ENCODE measurements at places on chromosomes 5 and 9.

- H3K27ac ChIP-seq = no peak overlapping the region
- no peak overlapping the region for H3K4me3 ChIP-seq
- H3K36me3 ChIP-seq = no peaks in the 10 kb centered on the region
These were observed 37.0 kb downstream of the DPYSL3 start for GRCh38 chr5:147472664-147473475.

DNA sequence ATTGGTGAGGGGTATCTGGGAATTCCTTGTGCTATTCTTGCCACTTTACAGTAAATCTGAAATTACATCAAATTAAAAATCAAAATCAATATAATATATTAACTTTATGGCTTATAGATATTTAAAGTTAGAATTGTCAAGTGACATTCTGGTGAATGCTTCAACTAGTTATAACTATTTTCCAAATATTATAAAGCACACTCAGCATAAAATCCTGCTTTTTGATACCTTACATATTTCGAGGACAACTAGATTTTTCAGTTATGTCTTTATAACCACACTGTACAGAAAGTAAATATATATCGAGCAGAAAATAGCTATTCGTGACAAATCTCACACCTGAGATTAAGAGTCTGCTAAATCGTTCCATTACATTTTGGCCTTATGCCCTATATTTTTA is 210.2 kb downstream of the PDE4D start:
- H3K27me3 ChIP-seq = peaks cover 3% of the 10 kb centered on the region
- no peak for DNase-seq
- H3K4me1 ChIP-seq = no peaks in the 10 kb centered on the region
- H3K27ac ChIP-seq = no peak overlapping the region
- no peak overlapping the region for H3K4me3 ChIP-seq

DNA sequence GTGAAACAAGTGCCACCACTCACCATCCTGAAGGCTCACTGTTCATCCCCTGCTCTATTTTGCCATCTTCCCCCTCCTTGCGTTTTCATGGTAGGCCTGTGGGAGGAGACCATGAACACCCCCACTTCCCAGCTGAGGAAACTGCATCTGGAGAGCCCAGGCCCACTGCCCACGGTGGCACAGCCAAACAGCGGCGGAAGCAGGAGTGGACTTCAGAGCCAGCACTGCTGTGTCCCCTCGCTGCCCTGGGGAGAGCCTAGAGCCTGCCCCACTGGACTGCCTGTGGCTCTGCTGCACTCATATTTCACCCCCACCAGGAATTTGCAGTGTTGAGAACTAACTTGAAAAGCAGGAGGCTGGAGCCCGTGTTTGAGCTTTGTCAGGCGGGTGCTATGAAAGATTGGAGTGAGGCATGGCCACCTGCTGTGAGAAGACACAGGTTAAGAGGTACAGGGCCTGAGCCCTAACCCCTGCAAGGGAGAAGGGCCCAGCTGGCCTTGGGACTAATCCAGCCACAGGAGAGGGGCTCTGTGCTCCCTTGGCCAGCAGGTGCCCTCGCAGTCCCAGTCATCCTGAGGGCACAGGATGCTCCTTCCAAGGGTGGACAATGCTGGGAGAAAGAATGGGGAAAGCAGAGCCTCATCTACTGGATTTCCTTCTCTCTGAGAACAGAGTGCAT is 79.0 kb downstream of the MACROH2A1 start:
- H3K4me3 ChIP-seq = no peak overlapping the region
- no peaks in the 10 kb centered on the region for H3K36me3 ChIP-seq
- no peaks in the 10 kb centered on the region for H3K4me1 ChIP-seq
- no peak for DNase-seq
- H3K27ac ChIP-seq = no peak overlapping the region
- no peaks in the 10 kb centered on the region for H3K27me3 ChIP-seq

GRCh38 chr5:33794550-33795181 is 97.1 kb downstream of the ADAMTS12 start:
- no peaks in the 10 kb centered on the region for H3K36me3 ChIP-seq
- DNase-seq = no peak
- peaks cover 12% of the 10 kb centered on the region for H3K27me3 ChIP-seq
- no peak overlapping the region for H3K4me3 ChIP-seq
- no peaks in the 10 kb centered on the region for H3K4me1 ChIP-seq

DNA sequence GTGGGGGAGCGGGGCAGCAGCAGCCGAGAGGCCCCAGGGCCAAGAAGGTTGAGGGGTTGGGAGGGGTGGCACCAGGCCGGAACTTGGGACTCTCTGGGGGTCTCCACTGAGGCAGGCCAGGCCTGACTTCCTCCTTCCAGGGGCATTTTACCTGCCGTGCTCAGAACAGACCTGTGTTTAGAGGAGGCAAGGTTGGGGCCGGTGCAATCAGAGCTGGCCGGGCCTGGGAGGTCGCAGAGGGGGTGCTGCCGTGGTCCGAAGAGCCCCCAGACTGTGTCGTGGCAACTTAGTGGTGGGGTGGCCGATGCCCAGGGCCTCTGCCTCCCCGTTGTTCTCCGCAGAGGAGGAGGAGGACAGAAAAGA is 21.8 kb downstream of the GLT6D1 start:
- H3K36me3 ChIP-seq = no peaks in the 10 kb centered on the region
- H3K27me3 ChIP-seq = peaks cover 34% of the 10 kb centered on the region
- no peak for DNase-seq
- H3K4me3 ChIP-seq = no peak overlapping the region

- H3K36me3 ChIP-seq = peaks cover 3% of the 10 kb centered on the region
- no peaks in the 10 kb centered on the region for H3K27me3 ChIP-seq
- H3K4me1 ChIP-seq = peaks cover 6% of the 10 kb centered on the region
These were observed 30.1 kb upstream of the ZNF782 start for GRCh38 chr9:96884443-96884842.

GRCh38 chr5:10678244-10678643 is 82.8 kb downstream of the DAP start:
- DNase-seq = no peak
- H3K4me1 ChIP-seq = peaks cover 8% of the 10 kb centered on the region
- H3K27me3 ChIP-seq = no peaks in the 10 kb centered on the region
- no peak overlapping the region for H3K4me3 ChIP-seq
- H3K27ac ChIP-seq = no peak overlapping the region
- peaks cover 15% of the 10 kb centered on the region for H3K36me3 ChIP-seq

DNA sequence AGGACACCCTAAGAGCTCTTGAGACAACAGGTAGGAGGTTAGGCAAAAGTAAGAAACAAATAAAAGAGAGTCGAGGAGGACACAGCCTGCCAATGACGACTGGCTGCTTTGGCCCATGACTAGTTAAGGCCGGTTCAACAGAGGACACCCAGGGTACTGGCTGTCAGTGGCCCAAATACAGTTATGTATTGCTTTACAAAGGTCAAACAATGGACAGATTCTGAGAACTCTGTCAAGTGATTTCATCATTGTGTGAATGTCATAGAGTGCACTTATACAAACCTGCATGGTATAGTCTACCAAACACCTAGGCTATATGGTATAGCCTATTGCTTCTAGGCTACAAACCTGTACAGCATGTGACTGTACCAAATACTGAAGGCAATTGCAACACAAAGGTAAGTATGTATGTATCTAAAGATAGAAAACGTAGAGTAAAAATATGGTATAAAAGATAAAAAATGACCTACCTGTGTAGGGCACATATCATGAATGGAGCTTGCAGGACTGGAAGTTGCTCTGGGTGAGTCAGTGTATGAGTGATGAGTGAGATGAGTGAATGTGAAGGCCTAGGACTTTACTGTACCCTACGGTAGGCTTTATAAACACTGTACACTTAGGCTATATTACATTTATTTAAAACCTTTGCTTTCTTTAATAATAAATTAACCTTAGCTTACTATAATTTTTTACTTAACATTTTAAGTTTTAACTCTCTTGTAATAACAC is 6.5 kb upstream of the FAM81B start:
- peaks cover 9% of the 10 kb centered on the region for H3K4me1 ChIP-seq
- H3K36me3 ChIP-seq = no peaks in the 10 kb centered on the region
- H3K27me3 ChIP-seq = no peaks in the 10 kb centered on the region
- DNase-seq = no peak
- no peak overlapping the region for H3K4me3 ChIP-seq

DNA sequence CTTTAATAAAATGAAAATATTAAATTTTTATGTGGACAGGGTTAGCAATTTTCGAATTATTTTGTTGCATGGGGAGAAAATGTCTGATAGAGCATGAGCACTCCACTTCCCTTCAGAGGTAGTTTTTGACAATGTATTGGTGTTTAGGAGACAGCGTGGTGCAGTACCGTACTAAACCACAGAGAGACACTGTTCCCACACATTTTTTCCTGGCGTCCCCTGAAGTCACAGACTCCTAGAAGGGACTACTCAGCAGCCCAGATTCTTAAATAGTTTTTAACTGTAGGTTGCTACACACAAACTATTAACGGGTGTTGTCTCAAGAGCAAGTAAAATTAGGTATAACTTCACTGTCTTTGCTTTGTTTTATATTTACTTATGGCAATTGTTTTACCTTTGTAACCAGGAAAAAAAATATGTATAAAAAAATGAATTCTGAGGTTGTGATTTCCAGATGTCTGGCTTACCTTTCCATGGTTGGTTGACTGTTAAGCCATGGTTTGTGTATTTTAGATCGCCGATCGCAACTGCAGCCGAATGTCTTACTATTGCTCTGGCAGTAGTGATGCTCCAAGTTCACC is 171.2 kb downstream of the DOCK8 start:
- DNase-seq = no peak
- H3K4me1 ChIP-seq = no peaks in the 10 kb centered on the region
- H3K27ac ChIP-seq = no peak overlapping the region
- H3K36me3 ChIP-seq = peaks cover 78% of the 10 kb centered on the region
- H3K27me3 ChIP-seq = no peaks in the 10 kb centered on the region

DNA sequence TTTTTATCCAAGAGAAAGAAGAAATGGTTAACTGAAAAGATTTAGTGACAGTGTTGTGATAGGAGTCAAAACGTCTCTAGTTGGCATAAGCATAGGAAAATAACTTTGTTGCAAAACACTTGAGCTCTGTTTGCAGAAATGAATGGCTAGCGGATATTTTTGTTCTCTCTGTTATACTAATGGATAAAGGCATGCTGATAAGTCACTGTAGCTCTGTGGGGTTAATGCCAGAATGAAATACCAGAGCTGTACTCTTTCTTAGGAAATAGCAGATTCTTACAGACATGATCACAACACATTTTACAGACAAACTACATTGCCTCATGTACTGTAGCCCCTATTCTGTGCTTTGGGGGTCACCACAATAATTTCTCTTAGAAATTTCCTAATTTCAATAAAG is 202.8 kb downstream of the DMRTA1 start:
- DNase-seq = no peak
- H3K4me3 ChIP-seq = no peak overlapping the region
- no peaks in the 10 kb centered on the region for H3K4me1 ChIP-seq

DNA sequence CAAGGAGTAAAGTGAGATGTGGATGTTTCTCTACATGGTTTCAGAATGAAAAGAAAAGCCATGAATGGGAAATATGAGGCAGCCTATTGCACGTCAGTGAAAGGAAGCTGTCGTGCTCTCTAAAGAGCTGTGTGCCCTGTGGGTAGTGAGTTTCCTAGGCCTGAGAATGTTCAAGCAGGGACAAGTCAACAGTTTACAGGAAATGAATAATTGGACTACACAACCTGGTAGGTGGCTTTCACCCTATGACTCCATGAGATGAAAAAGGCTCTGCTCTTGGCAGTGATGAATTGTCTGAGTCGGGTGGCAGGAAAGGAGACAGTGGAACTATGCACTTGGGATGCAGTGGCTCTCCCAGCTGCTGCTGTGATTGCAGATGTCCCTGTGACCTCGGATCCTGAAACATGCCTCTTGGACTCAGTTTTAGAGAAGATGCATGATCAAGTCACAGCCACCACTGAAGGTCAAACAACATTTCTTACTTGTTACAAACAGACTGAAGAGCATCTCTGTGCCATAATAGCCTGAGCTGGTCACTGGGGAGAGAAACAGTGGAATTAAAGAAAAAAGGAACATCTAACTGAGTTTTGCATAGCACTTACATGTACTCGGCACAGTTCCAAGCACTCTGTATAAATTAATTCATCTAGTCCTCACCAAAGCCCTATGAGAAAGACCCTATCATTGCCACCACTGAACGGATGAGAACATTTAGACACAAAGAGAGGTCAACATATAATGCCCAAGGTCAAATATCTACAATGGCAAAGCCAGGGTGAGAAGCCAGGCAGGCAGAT is 293.7 kb downstream of the SPOCK1 start:
- H3K27me3 ChIP-seq = peaks cover 27% of the 10 kb centered on the region
- H3K4me3 ChIP-seq = no peak overlapping the region
- no peak overlapping the region for H3K27ac ChIP-seq
- H3K4me1 ChIP-seq = no peaks in the 10 kb centered on the region
- no peaks in the 10 kb centered on the region for H3K36me3 ChIP-seq

GRCh38 chr5:137491121-137491520 is 8.0 kb downstream of the SPOCK1 start:
- no peak for DNase-seq
- no peak overlapping the region for H3K4me3 ChIP-seq
- H3K27ac ChIP-seq = no peak overlapping the region

DNA sequence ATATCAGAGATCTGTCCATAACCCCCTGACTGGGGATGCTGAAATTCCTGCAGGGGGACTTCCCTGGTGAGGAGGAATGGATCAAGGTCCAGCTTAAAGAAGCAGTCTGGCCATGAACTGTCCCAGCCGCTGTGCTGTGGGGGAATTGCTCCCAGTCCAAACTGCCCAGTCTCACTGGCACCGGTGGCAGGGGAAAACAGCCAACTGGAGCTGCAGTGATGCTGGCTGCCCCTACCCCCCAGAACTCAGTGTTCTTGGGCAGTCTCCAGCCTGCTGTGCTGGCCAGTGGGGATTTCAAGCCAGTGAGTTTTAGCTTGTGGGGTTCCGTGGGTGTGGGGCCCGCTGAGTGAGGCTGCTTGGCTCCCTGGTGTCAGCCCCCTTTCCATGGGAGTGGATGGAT is 306.5 kb upstream of the RPS23 start:
- no peak for DNase-seq
- no peaks in the 10 kb centered on the region for H3K4me1 ChIP-seq
- no peak overlapping the region for H3K4me3 ChIP-seq
- no peak overlapping the region for H3K27ac ChIP-seq
- H3K36me3 ChIP-seq = no peaks in the 10 kb centered on the region
- no peaks in the 10 kb centered on the region for H3K27me3 ChIP-seq

GRCh38 chr5:120552638-120553037 is 88.5 kb downstream of the PRR16 start:
- H3K4me1 ChIP-seq = no peaks in the 10 kb centered on the region
- no peak for DNase-seq

DNA sequence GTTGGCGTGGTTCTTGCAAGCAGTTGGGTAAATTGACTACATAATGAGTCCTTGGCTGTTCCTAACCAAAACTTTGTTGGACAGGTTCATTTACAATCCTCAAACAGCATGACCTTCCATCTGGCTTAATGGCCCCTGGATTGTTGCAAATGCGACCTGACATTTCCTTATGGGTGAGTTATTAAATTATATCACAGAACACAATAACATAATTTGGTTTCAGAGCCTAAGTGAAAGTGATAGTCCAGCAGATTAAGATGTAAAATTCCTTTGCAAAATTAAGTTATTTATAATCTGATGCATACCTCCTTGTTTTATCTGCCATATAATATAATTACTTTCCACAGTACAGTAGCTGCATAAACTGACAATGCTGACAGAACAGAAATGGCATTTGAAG is 224.4 kb downstream of the TUSC1 start:
- no peaks in the 10 kb centered on the region for H3K36me3 ChIP-seq
- no peak overlapping the region for H3K27ac ChIP-seq
- no peaks in the 10 kb centered on the region for H3K4me1 ChIP-seq

- no peak overlapping the region for H3K4me3 ChIP-seq
- no peaks in the 10 kb centered on the region for H3K4me1 ChIP-seq
- no peak for DNase-seq
- H3K36me3 ChIP-seq = no peaks in the 10 kb centered on the region
- peaks cover 47% of the 10 kb centered on the region for H3K27me3 ChIP-seq
These were observed 36.1 kb downstream of the MRPL36 start for GRCh38 chr5:1763548-1763911.

GRCh38 chr5:81846301-81846700 is 95.4 kb upstream of the SSBP2 start:
- H3K36me3 ChIP-seq = peaks cover 3% of the 10 kb centered on the region
- DNase-seq = no peak
- no peak overlapping the region for H3K27ac ChIP-seq
- H3K4me3 ChIP-seq = no peak overlapping the region

Measured in central memory CD8-positive, alpha-beta T cell (primary cell).